Stimulated activated CD8-positive, alpha-beta memory T cell treated with anti-CD3 and anti-CD28 coated beads, Interleukin-7, amount 100 ng/mL, for 4 hours (primary cell): ENCODE measurements at places on chromosomes 7 and 10.

DNA sequence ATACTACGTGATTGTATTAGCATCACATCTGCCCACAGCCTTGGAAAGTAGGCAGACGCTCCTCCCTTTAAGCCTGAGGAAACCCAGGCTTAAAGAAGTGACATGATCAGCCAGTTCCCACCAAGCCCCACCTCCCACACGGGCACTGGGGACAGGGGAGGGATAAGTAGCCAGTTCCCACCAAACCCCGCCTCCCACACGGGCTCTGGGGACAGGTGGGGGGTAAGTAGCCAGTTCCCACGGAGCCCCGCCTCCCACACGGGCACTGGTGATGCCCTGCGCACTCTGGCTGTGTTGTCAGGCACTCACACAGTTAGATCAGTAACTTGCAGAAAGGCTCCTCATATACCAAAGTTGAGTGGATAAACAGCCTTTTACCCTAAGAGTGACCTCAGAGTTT lies 606.8 kb downstream of the PTPRN2 start:
- no peak for DNase-seq

DNA sequence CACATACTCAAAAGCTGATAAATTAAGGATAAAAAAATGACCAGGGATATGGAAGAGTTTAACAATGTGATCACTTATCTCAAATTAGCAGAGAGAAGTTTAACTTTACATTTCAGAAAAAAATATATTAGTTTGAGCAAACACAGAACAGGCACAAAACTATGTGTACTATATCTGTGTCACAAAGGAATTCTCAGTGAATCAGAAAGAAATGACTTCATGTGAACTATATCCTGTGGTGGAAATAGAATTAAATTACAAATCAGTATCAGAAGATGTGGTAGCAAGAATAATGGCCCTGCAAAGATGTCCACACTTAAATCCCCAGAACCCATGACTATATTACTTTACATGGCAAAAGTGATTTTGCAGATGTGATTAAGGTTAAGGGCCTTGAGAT lies 70.3 kb downstream of the SEC23IP start:
- DNase-seq: no peak

GRCh38 chr10:70343712-70344111 lies 38.7 kb downstream of the LRRC20 start:
- DNase-seq: no peak

GRCh38 chr10:88386204-88386788 lies 196.8 kb downstream of the RNLS start:
- DNase-seq: no peak

GRCh38 chr10:126930883-126931503 lies 25.8 kb downstream of the DOCK1 start:
- DNase-seq: no peak

- DNase-seq: no peak
Measured at GRCh38 chr10:71893920-71894319, 42.9 kb upstream of the PSAP start.

DNA sequence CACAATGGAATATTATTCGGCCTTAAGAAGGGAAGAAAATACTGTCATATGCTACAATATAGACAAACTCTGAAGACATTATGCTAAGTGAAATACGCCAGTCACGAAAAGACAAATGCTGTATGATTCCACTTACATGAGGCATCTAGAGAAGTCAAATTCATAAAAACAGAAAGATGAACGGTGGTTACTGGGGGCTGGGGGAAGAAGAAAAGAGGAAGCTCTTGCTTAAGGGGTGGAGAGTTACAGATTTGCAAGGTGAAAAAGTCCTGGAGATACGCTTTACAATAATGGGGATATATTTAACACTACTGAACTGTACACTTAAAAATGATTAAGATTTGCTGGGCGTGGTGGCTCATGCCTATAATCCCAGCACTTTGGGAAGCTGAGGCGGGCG lies 49.0 kb downstream of the PSMC2 start:
- no peak for DNase-seq
